ENCODE measurements at places on chromosomes 5 and 9.

GRCh38 chr9:130741831-130742449 is 48.4 kb downstream of the EXOSC2 start:
- no peak for DNase-seq

- no peak for DNase-seq
Observed at GRCh38 chr5:138159666-138160065, 18.8 kb downstream of the BRD8 start.

- DNase-seq, result no peak
Observed at GRCh38 chr5:127586066-127586770, 62.7 kb upstream of the CTXN3 start.

GRCh38 chr5:82359272-82359671 is 81.1 kb upstream of the RPS23 start:
- no peak for DNase-seq

GRCh38 chr9:437574-438001 is 222.9 kb downstream of the DOCK8 start:
- DNase-seq, result no peak

- no peak for DNase-seq
Observed at GRCh38 chr5:138536665-138537315, 6.2 kb downstream of the ETF1 start.

GRCh38 chr5:108118813-108119514 is 262.9 kb downstream of the FBXL17 start:
- DNase-seq, result no peak

GRCh38 chr5:90637731-90638130 is 79.1 kb downstream of the ADGRV1 start:
- DNase-seq, result no peak

- no peak for DNase-seq
Observed at GRCh38 chr5:89849830-89850512, 559.6 kb downstream of the CETN3 start.

DNA sequence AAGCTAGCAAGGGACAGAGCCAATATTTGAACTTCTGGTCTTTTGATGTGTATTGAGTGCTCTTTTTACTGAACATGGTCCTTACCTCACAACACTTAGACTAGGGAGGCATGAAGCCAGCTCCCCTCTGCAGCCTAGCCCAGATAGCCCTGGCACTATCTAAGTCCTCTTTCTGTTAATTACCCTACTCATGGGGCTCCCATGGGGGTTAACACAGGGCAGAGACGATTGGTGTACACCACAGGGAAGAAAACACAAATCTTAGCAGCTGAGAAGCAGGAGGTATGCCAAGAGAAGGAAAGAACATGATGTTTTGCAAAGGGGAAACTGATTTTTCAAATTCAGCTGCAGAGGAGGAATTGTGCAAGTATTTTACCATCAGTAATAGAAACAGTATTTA is 383.8 kb downstream of the TMEM232 start:
- peak; percentile 43 for DNase-seq

- no peak for DNase-seq
Observed at GRCh38 chr5:111211341-111211740, 12.8 kb upstream of the CAMK4 start.

DNA sequence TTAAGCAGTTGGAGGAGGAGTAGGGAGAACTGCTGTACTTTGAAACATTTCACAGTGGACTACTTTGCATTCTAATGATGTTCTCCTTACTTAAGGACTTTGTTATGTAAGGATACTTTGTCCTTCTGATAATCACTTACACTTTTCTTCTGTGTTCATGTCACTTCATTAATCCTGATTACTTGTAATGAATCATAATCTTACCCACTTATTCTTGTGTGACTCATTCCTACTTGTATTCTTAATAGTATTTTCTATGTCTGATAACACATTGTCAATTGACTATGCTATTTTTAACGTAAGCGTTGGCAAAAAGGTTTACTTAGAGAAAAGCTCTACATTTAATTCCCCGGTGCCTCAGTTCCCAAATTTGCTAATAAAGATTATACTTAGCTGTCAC is 63.8 kb downstream of the GHR start:
- no peak for DNase-seq

GRCh38 chr5:89457411-89458331 is 574.7 kb upstream of the MEF2C start:
- no peak for DNase-seq

GRCh38 chr9:86684148-86684547 is 263.2 kb downstream of the GAS1 start:
- DNase-seq, result no peak

- no peak for DNase-seq
Observed at GRCh38 chr9:111839987-111840386, 45.2 kb upstream of the SHOC1 start.

- DNase-seq, result no peak
Observed at GRCh38 chr5:109335114-109335513, 74.7 kb downstream of the PJA2 start.

- peak; percentile 40 for DNase-seq
Observed at GRCh38 chr9:4228606-4229005, 71.3 kb downstream of the GLIS3 start.

DNA sequence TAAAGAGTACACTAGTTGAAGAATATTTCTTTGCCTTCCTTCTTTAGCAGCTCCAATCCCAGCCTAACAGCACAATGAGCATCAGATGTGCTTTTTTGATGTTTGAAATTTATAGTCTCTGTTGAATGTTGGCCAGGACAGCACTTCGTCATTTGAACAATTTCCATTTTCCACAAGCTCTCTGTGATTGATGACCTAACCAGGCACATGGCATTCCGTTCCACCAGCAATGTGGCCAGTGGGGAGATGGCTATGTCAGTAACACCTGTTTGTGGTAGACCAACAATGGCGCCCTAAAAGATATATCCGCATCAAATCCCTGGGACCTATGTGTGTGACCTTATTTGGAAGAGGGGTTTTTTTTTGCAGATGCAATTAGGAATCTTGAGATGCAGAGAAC is 66.8 kb downstream of the PALM2AKAP2 start:
- DNase-seq, result no peak

- no peak for DNase-seq
Observed at GRCh38 chr9:21982861-21983560, 11.2 kb downstream of the CDKN2A start.

DNA sequence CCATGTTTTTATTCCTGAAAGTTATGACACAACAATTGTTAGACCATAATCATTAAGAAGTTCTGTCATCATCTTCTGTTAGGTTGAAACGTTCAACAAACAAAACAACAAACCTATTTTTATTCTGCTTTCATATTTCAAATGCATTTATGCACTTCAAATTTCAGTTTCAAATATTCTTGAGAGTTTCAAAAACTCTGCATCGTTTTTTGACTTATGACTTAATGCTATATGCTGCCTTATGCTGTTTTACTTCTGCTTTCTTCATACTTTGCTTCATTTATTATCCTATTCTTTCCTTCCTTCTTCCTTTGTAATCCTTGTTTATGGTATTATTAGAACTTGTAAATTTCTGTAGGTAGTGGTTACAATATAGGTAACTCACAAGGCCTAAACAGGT is 95.0 kb downstream of the PCSK1 start:
- DNase-seq, result no peak

DNA sequence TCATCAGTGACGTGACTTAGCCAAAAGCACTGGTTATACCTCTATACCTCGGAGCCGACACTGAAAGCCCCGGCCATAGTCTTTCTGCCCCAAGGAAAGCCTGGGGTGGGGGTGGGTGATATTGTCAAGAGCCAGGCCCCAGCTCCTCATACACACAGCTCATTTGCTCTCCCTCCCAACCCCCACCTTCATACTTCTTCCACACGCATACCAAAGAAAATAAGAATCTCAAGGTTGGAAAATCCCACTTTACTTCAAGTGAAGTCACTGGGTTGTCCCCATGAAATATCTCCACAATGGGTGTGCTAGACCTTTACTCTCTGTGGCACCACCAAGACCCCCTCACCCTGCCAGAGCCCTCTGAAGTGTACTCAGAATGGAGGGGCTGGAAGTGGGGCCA is 27.1 kb upstream of the MGAT1 start:
- DNase-seq, result no peak

- no peak for DNase-seq
Observed at GRCh38 chr9:28820741-28821140, 1247.5 kb upstream of the C9orf72 start.

DNA sequence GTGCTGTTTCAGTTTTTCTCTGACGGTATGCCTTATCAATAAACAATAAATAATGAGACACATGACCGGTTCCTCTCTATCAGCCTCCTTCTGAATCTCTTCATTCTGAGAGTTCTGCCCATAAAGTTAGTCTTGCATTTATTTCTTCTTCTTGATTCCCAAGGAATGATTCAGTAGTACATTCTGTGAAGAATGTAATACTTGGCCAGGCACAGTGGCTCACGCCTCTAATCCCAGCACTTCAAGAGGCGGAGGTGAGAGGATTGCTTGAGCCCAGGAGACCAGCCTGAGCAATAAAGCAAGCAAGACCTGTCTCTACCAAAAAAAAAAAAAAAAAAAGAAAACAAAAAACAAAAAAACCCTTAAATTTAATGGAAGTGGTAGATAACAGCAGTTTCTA is 53.9 kb downstream of the PAM start:
- DNase-seq, result no peak

- DNase-seq, result no peak
Observed at GRCh38 chr5:168327994-168328393, 36.5 kb downstream of the WWC1 start.

DNA sequence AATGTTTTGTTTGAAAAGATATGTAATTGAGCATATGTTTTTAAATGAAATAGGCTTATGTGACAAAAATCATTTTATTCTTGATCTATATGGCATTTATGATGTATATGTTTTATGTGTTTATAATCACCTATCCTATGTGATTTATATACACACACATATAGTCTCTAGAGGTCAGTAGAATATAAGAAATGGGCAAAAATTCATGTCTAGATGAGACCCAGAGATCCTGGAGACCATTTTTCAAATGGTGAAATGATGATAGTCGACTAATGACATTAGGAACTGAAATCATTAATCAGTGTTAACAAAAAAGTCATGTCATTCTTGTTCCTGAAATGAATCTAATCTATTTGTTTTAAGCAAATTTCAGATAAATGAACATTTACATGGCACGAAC is 709.2 kb upstream of the WWC1 start:
- no peak for DNase-seq

- DNase-seq, result no peak
Observed at GRCh38 chr5:37304888-37305287, 55.7 kb upstream of the CPLANE1 start.

DNA sequence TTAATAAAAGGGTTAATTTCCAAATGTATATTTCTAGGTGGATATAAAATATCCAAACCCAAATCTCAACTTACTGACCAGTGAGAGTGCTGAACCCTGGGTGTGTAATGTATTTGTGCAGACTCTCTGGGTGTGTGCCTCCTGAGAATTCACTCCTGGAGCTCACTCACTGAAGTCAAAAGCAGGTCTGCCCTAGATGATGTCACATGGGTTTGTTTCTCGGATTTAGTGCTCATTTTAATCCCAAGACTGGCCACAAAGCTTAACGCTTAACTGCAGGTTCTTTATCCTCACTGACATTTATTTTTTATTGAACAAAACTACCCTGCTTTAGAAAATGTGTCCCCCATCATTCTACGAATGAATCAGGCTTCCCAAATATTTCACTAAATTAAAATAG is 179.4 kb downstream of the PPP2R2B start:
- no peak for DNase-seq

DNA sequence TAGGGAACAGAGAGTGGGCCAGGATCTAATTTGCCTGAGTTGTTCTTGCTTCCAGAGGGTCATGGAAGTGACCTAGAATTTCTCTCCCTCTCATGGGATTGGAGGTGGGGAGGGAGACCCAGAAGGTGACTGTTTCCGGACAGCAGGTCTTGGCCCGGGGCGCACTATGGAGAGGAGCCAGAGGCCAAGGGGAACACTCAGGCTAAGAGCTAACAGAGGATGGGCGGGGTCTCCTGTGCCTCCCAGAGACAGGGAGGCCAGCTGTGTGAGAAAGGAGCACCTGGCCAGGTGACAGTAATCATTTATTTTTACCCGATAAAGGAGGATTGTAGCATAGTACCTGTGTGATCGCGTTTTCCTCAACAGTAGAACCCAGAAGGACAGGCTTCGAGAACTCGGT is 50.9 kb upstream of the ANKH start:
- DNase-seq, result no peak

DNA sequence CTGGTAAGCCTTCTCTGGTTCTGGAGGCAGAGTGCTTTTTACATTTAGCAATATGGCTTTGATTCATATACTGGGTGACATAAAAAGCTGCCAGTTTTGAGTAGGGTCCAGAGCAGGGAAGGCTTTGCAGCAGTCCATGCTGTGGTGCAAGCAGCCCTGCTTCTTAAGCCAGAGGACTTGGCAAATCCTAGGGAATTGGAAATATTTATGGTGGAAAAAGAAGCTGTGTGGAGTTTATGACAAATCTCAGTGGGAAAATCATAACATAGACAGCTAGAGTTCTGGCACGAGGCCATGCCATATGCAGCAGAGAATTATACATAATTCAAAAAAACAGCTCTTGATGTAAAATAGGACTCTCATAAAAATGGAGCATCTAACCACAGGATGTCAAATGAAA is 536.4 kb downstream of the RASEF start:
- no peak for DNase-seq

GRCh38 chr9:114688379-114688778 is 6.4 kb upstream of the TEX48 start:
- no peak for DNase-seq

GRCh38 chr9:97695995-97696802 is 941 bp downstream of the XPA start:
- DNase-seq, result no peak

- no peak for DNase-seq
Observed at GRCh38 chr9:98108531-98109031, 10.4 kb downstream of the TRIM14 start.

- no peak for DNase-seq
Observed at GRCh38 chr5:109167586-109167985, 242.2 kb downstream of the PJA2 start.

DNA sequence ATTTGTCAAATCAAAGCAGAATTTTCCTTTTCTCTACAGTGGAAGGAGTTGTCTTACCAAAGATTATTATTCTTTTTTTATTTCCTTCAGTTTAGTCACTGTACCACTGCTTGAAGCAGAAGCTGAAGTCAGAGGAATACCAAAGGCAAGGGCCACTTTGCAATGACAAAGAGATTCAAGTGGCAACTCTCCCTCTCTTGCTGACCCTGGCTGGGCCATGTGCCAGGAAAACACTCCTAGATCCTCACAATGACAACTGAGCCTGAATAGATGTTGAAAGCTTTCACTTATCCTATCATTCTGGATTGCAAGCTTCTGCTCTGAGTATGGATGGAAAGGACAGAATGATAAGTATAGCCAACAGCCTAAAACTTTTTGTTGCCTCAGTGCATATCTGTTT is 618.3 kb downstream of the NR2F1-AS1 start:
- DNase-seq, result no peak

DNA sequence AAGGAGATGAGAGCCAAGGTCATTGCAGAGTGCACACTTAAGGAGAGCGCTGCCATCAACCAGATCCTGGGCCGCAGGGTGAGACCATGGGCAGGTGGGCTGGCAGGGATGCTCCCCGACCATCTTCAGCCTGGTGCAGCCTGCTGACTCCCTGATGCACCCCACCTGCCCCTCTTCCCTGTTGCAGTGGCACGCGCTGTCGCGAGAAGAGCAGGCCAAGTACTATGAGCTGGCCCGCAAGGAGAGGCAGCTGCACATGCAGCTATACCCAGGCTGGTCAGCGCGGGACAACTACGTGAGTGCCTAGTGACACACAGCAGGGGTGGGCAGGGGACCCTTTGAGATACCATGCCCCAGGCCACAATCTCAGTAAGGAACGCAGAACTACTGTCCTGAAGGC is 28.3 kb downstream of the TCF7 start:
- DNase-seq, result peak; percentile 13
